ELR (cell line): ENCODE measurements at places on chromosomes 6 and 20.

- DNase-seq, result peak; percentile 84
Measured at GRCh38 chr6:57242505-57242904, 20.4 kb upstream of the RAB23 start.

DNA sequence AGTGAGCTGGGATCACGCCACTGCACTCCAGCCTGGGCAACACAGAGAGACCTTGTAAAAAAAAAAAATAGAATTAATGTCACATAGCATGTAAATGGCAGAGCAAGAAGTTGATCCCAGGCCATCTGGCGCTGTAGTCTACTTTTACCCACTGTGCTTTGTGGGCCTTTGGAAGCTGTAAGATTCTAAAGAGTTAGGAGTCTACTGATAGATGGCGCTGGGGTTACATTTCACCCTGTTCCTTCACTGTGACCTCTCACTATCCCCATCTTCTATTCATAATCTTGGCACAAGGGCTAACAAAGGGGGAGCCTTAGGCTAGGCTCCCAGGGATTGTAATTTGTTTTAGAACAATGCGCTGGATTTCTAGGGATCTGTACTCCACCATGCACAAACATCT is 24.4 kb downstream of the SIRPD start:
- peak; percentile 46 for DNase-seq

DNA sequence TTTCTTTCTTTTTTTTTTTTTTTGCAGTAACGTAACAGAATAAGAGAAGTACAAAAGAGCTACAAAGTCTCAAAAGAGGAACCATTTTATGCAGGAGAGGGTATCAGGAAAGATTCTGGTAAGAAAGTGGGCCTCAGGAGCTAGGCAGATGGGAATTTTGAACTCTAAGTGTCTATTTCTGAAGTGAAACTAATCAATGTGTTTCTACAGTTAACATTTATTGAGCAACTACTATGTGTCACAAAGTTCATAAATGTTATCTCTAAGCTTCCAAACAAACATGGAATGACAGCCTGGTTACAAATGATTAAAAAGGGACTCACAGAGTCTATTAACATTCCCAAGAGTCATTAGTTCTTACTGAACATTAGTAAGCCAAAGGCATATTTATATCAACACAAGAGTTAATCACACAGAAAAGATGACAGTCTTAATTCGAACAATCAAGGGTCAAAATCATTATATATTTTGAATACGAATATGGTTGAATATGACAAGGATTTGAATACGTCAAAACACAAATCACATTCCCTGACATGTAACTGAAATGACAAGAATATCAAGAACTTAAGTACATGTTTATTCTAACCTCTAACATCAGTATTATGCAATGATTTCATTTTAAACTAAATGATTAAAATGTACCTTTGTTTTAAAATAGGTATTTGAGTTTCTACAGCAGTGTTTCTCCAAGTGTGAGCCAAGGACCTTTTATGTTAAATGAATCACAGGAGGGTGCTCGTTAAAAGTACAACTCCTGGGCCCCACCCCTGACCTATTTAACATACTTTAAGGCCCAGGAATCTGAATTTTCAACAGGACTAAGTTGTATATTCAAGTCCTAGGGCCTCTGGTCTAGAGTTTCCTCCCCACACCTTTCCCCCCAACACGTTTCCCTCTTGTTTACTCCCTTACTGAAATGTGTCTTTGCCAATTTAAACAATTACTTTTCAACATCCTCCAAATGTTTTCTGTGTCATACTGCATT is 89.7 kb downstream of the ATXN1 start:
- DNase-seq, result no peak

- no peak for DNase-seq
Measured at GRCh38 chr6:53630533-53631226, 34.9 kb downstream of the KLHL31 start.
